ENCODE measurements at places on chromosomes 11 and 22.

DNA sequence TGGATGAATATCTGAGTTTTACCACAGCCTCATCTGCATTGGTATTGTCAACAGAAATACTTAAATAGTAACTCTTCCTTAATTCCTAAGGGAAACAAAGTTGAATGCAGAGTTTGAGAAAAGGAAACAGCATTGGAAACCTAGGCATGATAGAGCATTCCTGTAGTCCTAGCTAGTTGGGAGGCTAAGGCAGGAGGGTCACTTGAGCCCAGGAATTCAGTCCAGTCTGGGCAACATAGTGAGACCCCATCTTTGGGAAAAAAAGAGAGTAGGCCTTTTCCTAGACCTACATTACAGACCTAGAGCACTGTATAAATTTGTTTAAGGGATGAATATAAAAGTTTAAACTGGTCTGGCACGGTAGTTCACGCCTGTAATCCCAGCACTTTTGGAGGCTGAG lies 13.4 kb downstream of the PAFAH1B2 start:
- no peak for DNase-seq

DNA sequence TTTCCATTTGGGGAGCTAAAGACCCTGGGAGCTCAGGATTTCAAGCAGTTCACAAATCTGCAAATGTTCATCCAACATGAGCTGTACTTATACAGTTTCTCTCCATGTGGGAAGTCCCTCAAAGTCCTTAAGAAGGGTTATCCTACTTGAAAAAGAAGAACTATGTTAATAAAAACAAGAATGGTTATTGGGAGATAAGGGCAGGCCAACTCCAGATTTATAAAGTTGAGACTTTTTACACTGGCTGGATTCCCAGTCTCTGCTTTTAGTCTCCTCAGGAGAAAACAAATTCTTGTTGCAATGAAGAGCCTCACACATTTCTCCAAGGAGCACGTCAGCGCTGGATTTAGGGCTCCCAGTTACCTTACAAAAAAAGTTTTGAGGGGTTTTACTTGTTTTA lies 34.2 kb upstream of the CTTN start:
- DNase-seq = no peak

DNA sequence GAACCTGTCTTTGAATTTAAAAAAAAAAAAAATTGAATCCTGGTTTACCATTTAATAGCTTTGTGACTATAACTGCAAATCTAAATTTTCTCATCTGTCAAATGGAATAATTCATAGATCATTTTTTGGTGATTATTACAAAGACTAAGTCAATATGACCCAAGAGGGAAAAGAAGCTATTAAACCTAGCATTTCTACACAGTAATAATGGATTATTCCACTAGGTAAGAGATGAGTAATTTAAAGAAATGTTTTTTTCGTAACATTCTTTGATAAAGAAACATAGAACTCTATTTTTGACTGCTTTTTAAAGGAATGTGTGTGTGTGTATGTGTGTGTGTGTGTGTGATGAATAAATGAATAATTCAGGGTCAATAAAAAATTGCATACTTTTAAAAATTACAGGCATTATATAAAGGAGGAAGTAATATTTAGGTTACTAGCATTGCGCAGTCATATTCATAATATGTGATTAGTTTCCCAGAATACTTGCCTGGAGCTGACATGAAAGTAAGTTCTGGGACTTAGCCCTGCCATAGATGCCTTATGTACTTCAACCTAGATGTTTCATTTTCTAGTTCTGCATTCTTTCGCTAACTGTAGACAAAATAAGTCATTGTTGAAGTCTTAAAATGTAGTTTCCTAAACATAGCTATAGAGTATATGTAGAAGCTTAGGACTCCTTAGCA lies 72.9 kb downstream of the TMEM135 start:
- DNase-seq = no peak

GRCh38 chr11:119099711-119100110 lies 1.9 kb downstream of the DPAGT1 start:
- no peak for DNase-seq

GRCh38 chr11:1820463-1821325 lies 14.1 kb upstream of the SYT8 start:
- no peak for DNase-seq

All from activated CD4-positive, CD25-positive, alpha-beta regulatory T cell (primary cell).